NCI-H1092 treated with DMSO at 0.1 percent for 48 hours (cell line): ENCODE measurements at places on chromosomes 7 and 10.

DNA sequence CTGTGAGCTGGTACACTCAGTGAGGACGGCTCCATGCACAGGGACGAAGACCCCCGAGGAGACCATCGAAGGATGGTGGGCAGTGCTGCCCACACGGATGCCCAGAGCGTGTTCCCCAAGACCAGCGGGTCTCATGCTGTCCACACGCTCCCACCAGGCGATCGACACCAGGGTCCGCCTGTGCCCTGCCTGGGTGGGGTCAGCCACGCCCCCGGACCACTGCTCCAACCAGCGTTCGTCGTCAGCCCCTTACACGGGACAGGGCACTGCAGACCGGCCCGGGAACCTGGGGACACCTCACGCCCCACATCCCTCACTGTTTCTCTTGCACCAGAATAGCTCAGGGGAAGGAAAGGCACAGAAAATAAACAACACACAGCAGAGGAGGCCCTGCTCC is 223.5 kb downstream of the DNAJB6 start:
- DNase-seq, result no peak

DNA sequence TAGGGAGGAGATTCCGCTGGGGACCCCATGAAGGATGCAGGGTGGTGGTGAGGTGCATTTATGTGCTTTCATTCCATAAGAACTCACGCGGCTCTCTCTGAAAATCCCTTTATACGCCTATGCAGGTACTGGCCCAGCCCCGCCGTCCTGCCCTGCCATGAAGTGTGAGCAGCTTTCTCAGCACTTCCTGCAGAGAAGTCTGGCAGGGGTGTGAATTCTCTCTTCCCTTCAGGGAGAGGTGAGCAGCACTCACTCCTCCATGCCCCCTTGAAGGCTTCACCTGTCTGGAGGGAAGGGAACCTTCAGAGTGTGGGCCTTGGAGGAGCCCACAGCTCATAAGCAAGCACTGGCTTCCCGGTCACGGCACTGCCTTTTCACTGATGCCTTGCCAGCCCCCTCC is 34.0 kb downstream of the PPP2R2D start:
- DNase-seq, result no peak

DNA sequence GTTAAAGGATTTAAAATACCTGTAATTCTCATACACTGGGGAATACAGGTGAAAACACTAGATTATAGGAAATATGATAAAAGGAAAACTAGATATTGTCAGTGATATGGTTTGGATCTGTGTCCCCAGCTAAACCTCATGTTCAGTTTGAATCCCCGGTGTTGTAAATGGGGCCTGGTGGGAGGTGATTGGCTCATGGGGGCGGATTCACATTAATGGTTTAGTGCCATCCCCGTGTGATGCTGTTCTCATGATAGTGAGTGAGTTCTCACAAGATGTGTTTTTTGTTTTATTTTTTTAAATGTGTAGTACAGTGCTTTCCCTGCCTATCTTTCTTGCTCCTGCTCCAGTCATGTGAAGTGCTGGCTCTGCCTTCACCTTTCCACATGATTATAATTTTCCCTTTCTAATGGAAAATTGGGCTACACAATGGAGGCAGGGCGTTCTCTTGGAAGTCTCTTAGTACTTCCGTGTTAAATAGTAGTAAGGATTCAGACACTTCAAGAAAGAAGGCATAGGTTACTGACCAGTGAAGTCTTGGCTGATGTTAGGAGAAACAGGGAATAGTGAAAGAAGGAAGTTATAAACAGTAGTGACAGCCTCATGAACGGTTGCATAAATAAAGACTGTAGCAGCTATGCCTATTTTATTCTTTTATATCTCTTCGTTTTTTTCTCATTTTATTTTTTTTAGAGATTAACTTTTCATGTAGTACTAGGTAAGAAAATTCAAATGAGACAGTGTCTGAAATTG is 386.4 kb downstream of the SUGCT start:
- DNase-seq, result no peak

DNA sequence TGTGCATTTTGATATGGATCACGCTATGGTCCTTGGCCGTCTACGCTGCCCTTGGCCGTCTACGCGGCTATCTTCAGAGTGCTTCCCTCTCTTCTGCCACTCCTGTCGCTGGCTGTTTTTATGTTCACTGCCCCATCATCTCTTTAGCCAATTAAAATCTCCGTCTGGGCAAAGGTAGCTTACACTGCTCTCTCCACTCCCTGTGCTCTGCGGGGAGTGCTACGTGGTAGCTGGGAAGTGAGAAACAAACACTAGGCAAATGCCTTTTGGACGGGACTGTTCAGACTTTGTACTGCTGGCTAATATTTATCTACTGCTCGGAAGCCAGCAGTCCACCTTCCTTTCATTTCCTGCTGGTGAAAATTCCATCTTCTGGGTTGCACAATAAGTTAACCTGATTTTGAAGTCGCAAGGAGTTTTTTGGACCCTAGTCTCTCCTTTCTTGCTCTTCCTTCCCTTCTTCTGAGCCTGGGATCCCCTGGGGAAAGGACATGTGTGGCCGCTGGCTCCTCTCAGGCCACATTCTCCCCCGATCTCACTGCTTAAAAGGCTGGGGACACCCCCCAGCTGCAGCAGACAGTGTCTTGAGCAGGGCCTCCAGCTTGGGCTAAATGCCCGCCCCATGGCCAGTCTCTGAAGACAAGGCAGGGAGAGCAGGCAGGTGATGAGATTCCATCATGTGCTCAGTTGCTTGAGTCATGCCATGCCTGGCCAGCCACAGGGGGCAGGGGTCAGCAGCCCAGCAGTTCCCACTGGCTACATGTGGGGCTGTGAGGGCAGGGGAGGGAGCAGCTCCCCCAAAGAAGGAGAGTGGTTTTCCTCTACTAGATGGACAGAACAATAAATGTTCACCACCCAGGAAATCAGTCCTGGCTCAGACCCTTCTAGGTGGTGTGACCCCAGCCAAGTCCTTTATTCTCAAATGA is 25.5 kb upstream of the RBM33 start:
- DNase-seq, result no peak

GRCh38 chr10:120824881-120825309 is 26.3 kb upstream of the WDR11 start:
- no peak for DNase-seq

DNA sequence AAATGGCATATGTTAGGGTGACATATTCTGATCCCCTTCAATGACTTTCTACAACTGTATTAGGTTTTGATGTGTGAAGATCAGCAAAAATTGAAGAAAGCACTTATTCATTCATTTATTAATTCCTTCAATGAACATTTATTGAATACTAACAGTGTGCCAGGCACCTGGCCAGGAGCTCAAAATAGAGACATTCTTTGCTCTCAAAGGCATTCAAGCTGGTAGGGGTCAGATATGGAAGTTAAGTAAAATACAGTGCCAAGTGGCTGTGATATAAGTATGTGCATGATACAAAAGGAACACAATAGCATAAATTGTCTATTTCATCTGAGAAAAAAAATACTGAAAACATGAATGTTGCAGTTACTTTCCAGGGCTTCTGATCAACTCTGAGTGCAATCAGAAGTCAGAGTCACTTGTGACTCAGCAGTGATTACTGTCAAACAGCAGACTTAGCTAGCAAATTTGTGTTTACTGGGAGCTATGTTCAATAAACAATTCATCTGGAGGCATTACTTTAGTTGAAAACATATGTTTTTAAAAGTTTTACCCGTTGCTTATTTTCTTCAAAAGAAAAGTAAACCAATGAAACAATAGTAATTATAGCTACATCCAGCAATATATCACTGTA is 60.4 kb upstream of the CACNB2 start:
- DNase-seq, result no peak

GRCh38 chr7:1137517-1138167 is 22.4 kb downstream of the ZFAND2A start:
- DNase-seq, result peak; percentile 48

DNA sequence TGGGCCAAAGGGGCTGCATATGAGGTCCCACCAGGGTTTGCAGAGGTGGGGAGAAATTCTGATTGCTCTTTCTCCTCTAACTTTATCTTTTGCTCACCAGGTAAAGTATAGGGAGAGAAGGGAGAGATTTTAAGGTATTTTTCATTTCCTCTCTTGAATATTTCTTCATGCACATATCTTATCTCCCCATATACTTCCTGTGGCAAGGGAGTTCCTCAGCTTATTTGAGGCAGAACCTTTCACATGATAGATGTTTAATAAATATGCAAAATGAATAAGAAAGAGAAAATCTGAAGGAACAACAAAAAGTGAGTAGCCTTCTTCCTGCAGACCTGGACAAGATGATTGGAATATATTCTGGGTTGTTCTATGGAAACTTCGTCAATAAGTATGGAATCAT is 67.4 kb upstream of the PDCD4 start:
- DNase-seq, result no peak
